Naive thymus-derived CD4-positive, alpha-beta T cell (primary cell): ENCODE measurements at places on chromosomes 4 and X. TPM values are rescaled to one million over a fixed set of nuclear protein-coding genes. Genes with fewer than 3 reads are reported as not detected.

- DNase-seq, result no peak
These were observed 8.5 kb downstream of the SMS start for GRCh38 chrX:21948897-21949578.

DNA sequence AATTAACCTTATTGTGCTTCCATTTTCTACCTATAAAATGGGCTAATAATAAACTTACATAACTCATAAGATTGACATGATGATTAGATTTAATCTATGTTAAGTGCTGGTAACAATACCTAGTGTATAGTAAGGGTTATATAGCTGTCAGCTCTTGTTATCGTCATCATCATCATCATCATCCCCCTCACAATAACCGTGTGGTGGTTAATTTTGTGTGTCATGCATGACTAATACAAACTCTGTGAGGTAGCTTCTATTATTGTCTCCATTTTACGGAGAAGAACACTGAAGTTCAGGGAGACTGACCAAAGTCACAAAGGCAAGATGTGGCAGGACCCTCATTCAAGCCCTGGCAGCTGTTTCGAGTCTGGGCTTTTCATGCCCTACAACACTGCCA is 211.3 kb downstream of the PALLD start:
- no peak for DNase-seq

DNA sequence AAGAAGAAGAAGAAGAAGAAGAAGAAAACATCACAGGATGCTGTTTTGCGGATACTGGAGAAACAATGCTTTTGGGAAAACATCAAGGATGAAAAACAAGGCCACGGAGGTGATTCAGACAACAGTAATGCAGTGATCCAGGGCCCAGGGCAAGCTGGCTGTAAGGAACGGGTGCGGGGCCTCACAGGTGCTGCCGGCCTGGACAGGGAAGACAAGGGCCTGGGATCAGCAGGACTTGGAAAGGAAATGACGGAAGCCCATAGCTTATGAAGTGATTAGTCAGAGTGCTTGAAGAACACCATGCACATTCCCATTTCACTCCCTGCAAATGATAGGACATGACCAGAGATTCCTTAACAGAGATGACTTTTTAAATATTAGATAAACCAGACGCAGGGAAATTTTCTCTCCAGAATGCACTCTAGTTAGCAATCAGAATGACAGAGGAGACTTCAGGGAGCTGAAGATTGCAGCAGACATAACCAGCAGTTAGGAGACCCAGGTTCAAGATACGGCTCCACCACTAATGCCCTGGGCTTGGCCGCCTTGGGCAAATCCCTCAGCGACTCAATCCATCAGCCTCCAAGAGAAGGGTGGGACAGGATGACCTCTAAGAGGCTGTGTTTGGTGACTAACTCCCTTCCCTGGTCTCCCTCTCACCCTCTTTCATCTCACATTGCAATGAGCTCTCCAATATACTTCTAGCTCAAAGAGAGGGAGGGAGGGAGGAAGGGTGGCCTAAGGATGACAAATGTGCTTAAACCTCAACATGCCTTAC is 54.1 kb downstream of the APBB2 start:
- DNase-seq, result no peak

- DNase-seq, result no peak
These were observed 46.5 kb downstream of the ABLIM2 start for GRCh38 chr4:8112036-8112576.

DNA sequence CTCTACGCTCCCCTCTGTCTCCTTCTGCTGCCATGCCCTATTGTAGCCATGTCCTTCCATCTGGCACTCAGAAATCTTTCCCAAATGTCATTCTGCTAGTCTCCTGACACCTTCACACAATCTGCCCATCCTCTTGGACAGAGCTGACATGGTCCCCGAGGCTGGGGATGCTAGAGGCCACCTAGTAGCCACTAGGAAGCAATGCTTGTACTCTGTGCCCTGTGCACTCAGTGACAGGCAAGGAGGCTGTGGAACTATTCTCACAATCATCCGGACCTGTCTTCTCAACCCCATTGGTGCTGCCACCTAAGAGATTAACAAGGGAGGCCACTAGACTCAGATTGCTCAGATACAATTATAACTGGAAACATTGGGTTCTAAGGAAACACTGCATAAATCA is 112.6 kb upstream of the TMEM164 start:
- DNase-seq, result no peak

DNA sequence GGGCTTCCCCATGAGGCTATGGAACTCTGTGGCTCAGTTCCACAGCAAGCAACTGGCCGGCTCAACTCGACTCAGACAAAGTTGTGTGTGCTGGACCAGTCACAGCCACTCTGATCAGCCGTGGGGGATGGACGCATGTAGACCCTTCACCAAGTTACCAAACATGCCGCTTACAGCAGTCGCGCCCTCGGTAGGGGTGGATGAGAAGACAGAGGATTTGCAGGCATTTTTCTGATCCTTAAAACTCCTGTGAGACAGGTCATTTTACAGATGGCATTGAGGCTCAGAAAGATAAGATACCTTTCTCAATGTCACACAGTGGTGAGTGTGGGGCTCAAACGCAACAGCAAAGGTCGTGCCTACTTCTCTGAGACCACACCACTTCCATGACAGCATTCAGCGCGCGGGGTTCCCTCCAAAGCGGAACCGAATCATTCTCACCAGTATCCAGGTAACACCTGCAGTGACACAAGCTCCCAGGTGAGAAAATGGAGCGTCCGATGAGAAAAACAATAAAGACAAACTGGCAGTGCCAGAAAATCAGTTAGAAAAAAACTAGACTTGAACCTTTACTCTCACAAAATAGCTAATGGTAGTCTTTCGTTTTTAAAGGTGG is 83.6 kb downstream of the RELL1 start:
- no peak for DNase-seq

DNA sequence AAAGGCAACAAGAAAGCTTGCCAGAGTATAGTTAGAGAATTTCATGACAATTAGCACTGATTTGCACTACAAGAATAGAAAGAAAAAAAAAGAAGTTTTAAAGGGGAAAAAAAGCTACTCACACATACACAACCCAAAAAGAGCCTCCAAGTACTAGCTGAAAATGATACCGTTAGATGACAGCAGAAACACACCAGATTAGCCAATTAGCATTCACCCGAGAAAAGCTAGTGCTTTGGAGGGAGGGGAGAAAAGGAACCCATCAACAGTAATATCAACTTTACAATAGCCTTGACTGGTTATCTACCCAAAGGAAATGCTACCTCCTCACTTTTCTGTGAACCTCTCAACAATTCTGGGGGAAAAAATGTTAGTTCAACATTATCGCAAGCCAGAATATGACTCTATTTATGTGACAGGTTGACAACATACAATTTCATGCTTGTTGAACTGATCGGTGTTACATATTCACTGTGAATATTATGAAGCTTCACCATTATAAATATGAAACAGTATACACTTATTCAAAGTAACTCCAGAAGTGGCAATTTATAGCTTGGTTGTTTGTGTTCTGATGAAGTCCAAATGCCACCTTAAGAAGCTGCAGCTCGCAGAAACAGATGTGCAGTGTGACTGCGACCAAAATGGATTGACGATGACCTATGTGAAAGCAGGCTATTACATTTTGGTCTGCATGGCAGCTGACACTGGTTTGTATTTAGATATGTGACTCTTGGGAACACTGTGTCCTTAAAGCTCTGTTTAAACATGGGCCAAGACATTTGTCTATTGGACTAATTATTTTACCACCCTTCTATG is 15.9 kb downstream of the PPARGC1A start:
- no peak for DNase-seq

The ABLIM2 gene
- 0.22 and 0.41 TPM in 2 replicates for total RNA-seq

The CPLX1 gene
- 0.81 TPM for total RNA-seq

The IBSP gene
- not detected for total RNA-seq
